ENCODE measurements at places on chromosomes 11 and 22. TPM values are rescaled to one million over a fixed set of nuclear protein-coding genes. Genes with fewer than 3 reads are reported as not detected.

GRCh38 chr11:65043881-65044501, 3.0 kb downstream of the SAC3D1 start:
- DNase-seq, result no peak

DNA sequence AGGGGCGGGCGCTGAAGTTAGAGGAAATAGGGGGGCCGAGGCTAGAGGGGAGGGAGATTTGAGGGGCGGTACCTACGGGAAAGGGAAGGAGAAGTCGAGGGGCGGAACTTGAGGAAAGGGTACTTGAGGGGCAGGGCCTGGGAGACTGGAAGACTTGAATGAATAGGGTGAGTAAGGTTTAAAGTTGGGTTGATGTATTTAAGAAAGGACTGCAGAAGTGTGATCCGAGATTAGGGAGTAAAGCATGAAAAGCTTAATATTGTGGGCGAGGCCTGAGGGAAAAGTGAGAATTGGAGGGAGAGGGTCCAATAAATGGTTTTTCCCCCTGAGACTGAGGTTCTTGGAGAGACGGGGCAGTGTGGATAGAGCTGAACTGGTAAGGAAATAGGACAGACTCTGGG, 723 bp downstream of the HSCB start:
- no peak for DNase-seq

DNA sequence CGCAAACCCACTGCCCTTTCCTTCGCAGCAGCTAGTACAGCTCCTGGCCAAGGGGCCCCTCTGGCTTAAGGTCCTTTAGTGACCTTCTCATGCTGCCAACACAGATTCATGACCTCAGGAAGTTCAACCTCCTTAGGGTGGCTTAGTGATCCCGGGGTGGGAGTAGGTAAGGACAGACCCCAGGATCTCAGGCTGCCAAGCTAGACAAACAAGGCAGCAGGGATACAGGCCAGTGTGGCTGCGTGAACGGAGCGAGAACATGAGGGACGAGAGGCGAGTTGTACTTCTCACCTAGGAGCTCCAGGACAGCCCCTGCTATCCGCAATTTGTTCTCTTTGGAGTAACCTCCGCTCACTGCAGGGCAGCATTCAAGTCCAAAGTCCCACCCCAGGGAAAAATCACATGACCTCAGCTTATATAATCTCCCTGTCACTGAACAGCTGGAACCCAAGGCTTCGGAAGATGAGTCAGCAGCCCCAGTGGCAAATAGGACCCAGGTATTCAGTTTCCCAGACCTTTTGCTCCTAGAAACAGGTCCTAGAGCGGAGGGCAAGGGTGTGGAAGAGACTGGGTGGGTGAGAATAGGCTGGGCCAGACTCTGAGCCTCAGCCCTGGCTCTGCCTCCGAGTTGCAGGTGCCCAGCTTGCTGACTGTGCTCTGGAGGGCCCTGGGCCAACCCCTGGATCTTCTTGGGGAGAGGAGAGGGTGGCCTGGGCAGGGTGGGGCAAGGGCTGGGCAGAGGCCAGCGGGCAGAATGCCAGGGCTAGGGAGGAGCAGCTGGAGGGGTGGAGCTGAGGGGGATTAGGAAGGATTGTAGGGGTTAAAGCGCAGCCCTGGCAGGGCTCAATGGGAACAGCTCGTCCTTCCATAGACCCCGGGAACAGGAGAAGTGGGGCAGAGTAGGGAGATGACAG, 13.1 kb downstream of the USP2 start:
- DNase-seq, result no peak

The SNX32 gene
- not detected for total RNA-seq

- DNase-seq, result no peak
Measured at GRCh38 chr11:1832211-1832919, 2.4 kb upstream of the SYT8 start.

The MRGPRX3 gene
- total RNA-seq, result not detected

GRCh38 chr22:40578171-40578570, 58.3 kb downstream of the MRTFA start:
- DNase-seq, result no peak

- DNase-seq, result no peak
Measured at GRCh38 chr11:32065865-32066629, 24.8 kb upstream of the RCN1 start.

The SLC22A25 gene
- not detected for total RNA-seq

- DNase-seq, result no peak
Measured at GRCh38 chr11:116993599-116993998, 104.6 kb downstream of the SIK3 start.

DNA sequence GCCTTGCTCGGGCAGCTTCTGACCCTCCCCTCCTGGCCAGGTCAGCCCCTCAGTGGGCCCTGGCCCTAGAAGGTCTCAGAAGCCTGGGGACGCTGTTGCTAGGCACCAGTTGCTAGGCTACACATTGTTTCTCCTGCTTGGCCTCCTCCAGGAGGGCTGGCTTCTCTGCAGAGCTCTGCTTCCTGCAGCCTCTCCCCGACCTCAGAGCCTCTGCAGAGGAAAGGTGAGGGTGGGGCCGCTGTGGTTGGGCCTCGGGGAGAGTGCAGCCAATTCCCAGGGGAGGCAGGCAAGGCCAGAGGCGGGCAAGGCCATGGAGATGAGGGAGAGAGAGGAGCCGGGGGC, 27.6 kb upstream of the LRRC10B start:
- DNase-seq, result no peak

DNA sequence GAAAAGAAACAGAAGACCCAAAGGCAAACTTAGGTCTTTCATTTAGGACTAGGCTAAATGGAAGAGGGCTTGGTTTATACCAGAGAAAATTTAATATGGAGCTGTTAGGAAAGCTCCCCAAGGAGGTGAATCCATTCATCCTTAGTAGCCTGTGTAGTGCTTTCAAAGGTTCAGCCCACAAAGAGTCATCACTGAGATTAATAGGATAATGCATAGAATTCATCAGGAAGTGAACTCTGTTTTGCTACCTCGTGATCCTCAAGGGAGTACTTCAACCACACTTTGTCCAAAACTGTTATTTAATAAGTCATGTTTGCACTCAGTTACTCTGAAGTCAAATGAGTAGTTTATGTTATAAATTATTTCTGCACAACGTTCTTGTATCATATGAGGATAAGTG, 43.3 kb upstream of the MMP7 start:
- DNase-seq, result no peak

- DNase-seq, result no peak
Measured at GRCh38 chr22:41597635-41597953, 8.0 kb upstream of the PMM1 start.

The CRYBB1 gene
- total RNA-seq, result not detected

The DBX1 gene
- not detected for total RNA-seq

The TEX54 gene
- not detected for total RNA-seq

The CDHR5 gene
- not detected for total RNA-seq

DNA sequence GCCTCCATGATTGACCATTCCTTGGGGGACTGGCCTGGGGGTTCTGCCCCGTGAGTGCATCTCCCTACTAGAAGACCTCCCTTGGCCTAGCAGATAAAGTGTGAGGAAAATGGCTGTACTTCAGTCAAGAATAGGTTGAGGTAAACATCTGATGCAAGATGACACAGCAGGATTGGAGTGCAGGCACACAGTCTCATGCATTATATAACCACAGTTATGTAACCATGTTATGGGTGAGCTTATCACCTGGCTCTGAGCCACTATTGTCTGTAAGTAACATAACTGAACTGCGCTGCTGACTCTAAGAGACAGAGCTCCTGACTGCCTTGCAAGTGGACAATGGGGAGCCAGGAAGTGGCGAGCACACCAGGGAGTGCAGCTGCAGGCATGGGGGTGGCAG, 378.7 kb upstream of the ANO5 start:
- no peak for DNase-seq

The PPP1R14B gene
- total RNA-seq, result 332 TPM

The MS4A15 gene
- total RNA-seq, result 1.5 TPM

GRCh38 chr11:26702406-26702805, 19.5 kb downstream of the SLC5A12 start:
- no peak for DNase-seq

The ANO1 gene
- total RNA-seq, result 41.7 TPM

The PTGDR2 gene
- total RNA-seq, result 0.12 TPM

The NOL12 gene
- total RNA-seq, result 31.4 TPM

DNA sequence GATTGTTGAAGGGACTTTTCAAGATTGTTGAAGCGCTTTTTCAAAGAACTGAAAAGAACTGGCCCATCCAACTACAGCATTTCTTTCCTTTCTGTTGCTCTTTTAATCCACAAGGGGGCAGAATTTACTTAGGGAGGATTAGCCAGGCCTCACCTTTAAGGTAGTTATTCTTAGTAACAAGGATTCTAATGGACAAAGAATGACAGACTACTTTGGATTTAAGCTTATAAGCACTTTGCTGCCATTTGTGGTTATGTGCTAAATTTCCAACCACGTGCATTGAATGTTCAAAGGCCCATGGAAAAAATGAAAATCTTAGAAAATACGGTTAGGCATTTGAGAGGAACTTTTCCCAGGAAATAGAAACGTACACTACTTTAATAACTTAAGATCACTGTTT, 49.5 kb upstream of the HSPA8 start:
- peak; percentile 47 for DNase-seq

GRCh38 chr11:10454878-10455631, at the start of gene AMPD3:
AMPD3 (plus strand) TSS chr11:10455264; CDS start chr11:10461520, 6,256 bp downstream.
- peak; percentile 85 for DNase-seq

GRCh38 chr22:26888887-26889286, 231.5 kb downstream of the MIAT start:
- no peak for DNase-seq

DNA sequence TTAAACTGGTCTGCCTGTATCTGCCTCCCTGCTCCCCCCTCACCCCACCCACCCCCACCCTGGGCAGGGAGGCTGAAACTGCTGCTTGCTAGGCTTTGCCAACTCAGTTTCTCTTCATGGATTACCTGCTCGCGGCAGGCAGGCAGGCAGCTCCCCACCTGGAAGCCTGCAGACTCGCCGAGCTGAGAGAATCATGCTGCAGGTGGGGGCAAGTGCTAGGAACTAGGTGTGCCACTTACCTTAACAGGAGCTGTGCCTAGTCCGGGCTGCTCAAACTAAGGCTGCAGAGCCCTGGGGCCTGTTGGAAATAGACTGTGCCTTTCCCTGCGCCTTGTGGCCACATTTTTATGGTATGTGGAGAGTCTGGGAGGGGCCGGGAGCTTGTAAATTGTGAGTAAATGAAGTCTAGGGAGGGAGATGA, 30.3 kb downstream of the MARK2 start:
- DNase-seq, result no peak

DNA sequence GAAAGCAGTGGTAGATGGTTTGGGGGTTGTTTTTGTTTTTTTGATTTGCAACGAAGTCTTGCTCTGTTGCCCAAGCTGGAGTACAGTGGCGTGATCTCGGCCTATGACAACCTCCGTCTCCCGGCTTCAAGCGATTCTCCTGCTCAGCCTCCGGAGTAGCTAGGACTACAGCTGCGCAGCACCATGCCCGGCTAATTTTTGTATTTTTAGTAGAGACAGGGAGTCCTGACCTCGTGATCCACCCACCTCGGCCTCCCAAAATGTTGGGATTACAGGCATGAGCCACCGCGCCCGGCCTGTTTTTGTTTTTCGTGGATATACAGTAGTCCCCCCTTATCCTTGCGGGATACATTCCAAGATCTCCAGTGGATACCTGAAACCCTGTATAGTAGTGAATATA, 6.6 kb downstream of the EP300 start:
- DNase-seq, result no peak

- no peak for DNase-seq
Measured at GRCh38 chr22:44793506-44794172, 41.3 kb downstream of the ARHGAP8 start.

- no peak for DNase-seq
Measured at GRCh38 chr11:63770763-63771162, 2.2 kb upstream of the ZFTA start.

GRCh38 chr11:3003396-3004231, 11.5 kb upstream of the NAP1L4 start:
- DNase-seq, result no peak

GRCh38 chr22:24938741-24939341, 7.7 kb downstream of the LHFPL7 start:
- DNase-seq, result no peak

DNA sequence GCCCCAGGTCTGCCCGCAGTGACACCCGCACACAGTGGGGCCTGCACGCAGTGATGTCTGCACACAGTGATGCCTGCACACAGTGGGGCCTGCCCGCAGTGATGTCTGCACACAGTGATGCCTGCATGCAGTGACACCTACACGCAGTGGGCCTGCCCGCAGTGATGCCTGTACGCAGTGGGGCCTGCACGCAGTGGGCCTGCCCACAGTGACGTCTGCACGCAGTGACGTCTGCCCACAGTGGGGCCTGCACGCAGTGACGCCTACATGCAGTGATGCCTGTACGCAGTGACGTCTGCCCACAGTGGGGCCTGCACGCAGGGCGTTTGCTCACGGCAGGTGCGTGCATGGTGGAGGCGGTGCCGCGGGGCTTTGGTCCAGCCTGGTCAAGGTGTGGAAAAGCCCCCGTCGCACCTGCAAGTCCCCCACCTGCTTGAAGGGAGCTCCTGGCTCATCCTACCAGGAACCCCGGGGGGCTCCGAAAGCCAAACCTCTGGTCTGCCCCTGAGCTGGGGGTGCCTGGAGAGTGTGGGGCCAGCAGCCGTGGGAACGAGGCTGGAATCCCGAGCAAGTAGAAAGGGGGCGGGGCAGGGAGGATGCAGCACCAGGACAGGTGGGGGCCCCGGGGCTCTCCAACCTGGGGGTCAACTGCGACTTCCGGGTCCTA, 8.9 kb upstream of the SYT8 start:
- DNase-seq, result no peak

DNA sequence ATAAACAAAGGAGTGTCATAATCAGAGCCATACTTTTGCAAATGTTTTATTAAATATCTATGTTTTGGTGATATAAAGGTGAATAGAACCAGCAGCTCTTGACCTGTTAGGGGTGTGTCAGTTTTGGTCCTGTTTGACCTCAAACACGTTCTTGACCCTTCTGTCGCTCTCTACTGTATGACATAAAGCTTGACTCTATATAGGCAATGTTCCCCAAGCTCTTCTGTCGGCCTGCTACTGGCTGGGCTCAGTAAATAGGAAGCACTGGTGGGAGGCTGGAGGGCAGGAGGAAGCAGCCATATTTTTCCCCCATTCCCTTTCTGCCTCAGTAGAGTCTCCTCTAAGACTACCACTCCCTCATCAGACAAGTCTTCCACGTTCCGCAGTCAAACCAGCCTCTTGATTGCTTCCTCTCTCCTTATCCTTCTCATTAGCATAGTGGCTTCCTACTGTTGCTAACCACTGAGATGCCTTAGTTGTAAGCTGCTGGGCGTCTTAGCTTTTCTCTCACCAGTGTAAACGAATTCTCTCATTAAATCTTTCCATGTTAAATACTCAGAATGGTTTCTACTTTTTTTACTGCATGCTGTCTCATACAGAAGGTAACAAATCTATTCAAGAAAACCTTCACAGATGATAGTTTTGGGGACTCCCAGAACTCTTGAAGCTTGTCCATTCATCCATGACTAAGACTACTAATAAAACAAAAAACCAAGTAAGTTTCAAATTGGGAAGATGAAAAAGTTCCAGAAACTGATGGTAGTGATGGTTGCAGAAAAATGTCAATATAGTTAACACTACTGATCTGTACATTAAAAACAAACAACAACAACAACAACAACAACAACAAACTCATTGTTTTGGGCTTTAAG, 3.3 kb downstream of the NPAT start:
- no peak for DNase-seq

DNA sequence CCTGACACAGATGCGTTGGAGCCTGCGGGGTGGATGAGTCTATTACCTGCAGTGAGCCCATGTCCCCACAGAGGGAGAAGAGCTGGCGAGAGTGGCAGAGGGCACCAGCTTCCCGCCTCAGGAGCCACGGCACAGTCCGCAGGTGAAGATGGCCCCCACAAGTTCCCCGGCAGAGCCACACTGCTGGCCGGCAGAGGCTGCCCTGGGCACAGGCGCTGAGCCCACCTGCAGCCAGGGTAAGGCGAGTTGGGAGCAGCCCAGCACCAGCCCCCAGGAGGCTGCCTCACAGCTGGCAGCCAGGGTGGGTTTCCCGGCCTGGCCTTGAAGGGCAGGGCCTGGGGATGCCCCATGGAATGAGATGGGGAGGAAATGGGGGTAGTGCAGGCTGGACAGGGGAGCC, 5.2 kb upstream of the SUSD2 start:
- DNase-seq, result no peak
